ENCODE measurements at places on chromosomes 12 and 14.

- DNase-seq: no peak
Observed at GRCh38 chr12:21434699-21435098, 2.8 kb upstream of the PYROXD1 start.

DNA sequence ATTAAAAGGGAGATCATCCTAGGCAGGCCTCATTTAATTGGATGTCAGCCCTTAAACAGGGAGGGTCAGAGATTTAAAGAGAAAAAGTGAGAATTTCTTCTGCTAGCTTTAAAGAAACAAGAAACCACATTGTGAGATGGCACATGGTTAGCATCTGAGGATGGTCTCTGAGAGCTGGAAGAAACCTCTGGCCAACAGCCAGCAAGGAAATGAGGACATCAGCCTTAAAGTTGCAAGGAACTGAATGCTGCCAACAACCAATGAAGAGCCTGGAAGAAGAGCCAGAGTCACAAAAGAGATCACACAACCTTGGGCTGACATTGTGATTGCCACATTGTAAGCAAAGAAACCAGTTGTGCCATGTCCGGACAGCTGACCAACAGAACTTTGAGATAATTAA lies 17.5 kb upstream of the FAR2 start:
- DNase-seq: no peak

DNA sequence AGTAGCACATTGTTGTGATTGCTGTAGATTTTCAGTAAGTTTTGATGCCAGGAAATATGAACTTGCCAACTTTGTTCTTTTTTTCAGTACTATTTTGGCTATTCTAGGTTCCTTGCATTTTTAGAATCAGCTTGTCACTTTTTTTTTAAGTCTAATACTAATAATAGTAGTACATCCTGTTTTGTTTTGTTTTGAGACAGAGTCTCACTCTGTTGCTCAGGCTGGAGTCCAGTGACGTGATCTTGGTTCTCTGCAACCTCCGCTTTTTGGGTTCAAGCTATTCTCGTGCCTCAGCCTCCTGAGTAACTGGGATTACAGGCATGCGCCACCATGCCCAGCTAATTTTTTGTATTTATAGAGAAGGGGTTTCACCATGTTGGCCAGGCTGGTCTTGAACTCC lies 16.5 kb downstream of the PWP1 start:
- no peak for DNase-seq

- no peak for DNase-seq
Observed at GRCh38 chr12:123479442-123480180, 21.7 kb downstream of the SNRNP35 start.

DNA sequence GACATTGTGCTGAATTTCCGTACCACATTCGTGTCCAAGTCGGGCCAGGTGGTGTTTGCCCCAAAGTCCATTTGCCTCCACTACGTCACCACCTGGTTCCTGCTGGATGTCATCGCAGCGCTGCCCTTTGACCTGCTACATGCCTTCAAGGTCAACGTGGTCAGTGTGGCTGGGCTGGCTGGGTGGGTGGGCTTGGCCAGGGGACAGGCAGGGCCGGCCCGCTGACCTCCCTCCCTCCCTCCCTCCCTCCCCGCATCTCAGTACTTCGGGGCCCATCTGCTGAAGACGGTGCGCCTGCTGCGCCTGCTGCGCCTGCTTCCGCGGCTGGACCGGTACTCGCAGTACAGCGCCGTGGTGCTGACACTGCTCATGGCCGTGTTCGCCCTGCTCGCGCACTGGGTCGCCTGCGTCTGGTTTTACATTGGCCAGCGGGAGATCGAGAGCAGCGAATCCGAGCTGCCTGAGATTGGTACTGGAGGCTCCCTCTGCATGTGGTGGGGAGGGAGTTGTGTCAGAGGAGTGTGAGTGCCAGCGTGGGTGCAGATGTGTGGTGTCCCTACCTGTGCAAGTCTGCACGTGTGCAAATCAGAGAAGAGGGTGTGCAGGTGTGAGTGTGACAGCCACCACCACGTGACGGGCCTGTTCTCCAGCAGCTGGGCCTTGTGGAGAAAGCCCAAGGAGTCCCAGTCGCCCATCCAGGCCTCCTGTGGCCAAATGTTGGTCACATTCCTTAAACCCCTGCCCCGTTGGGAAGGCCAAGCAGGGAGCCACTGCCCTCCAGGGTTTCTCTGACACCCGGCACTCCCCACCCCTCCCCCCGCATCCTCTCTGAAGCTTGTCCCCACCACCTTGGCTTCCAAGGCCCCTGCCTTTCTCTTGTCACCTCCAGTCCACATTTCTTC lies 5.3 kb downstream of the KCNH3 start:
- no peak for DNase-seq

DNA sequence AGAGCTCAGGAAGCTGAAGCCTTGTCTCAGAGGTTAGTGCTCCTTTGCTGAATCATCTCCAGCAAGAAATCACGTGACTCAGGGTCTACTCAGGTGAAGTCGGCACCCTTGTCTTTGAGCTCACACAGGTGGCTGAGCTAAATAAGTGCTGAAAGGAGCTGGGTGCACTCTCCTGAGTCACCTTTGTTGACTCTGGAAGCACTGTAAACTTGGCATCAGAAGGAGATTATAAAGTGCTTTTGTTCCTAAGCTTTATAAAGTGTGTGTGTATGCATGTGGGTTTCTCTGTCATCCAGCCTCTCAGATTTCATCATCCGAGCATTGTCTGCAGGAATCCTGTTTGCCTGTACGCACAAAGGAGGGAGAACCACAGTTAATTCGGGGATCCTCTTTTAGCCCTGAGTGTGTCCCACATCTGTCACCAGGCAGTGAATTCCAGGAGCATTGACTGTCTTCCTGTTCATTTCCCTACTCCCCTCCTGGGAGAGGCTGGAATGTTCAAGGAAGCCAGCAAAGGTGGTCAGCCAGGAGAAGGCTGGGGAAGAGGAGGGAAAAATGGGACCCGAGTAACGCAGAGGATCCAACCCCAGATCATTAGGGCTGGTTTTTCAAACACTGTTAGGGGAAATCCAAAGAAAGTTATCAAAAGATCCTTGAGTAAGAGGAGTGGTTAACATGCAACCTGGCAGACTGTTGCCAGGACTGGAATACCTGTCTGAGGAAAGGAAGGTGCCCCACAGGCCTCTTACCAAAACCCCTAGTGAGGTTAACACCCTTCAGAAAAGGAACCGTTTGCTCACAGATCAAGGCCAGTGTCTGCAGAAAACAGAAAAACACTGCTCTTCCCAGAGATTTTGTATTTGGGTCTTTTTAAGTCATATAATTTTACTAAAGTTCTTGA lies 157.5 kb upstream of the HIF1A start:
- no peak for DNase-seq

GRCh38 chr12:78534311-78534710 lies 330.3 kb upstream of the SYT1 start:
- DNase-seq: no peak

- DNase-seq: no peak
Observed at GRCh38 chr12:70842942-70843341, 77.6 kb downstream of the PTPRR start.
